ENCODE measurements at places on chromosomes 6 and 20.

GRCh38 chr20:62878244-62879038 is 16.8 kb upstream of the TCFL5 start:
- DNase-seq = no peak

GRCh38 chr6:169701311-169701953 is 397 bp downstream of the WDR27 start:
- DNase-seq = peak; percentile 50

DNA sequence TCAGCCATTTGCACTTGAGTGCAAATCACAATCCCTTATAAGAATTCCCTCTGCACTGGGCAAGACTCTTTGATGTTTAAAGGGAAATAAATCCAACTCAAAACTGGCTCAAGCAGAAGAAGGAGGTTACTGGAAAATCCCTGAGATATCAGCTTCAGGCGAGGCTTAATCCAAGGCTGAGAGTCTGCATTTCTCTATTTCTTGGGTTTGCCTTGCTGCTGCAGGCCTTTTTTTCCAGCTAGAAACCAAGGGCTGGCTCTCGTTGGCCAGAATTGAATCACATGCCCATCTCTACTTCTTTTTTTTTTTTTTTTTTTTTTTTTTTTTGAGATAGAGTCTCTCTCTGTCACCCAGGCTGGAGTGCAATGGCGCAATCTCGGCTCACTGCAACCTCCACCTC is 11.7 kb downstream of the HCK start:
- no peak for DNase-seq

DNA sequence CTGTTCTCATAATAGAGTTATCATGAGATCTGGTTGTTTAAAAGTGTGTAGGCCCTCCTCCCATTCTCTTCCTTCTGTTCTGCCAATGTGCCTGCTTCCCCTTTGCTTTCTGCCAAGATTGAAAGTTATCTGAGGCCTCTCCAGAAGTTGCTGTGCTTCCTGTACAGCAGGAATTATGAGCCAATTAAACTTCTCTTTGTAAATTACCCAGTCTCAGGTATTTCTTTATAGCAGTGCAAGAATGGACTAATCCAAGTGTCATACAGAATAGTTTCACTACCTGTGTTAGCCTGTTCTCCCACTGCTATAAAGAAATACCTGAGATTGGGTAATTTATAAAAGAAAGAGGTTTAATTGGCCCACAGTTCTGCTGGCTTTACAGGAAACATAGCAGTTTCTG is 100.0 kb downstream of the CD24 start:
- no peak for DNase-seq

DNA sequence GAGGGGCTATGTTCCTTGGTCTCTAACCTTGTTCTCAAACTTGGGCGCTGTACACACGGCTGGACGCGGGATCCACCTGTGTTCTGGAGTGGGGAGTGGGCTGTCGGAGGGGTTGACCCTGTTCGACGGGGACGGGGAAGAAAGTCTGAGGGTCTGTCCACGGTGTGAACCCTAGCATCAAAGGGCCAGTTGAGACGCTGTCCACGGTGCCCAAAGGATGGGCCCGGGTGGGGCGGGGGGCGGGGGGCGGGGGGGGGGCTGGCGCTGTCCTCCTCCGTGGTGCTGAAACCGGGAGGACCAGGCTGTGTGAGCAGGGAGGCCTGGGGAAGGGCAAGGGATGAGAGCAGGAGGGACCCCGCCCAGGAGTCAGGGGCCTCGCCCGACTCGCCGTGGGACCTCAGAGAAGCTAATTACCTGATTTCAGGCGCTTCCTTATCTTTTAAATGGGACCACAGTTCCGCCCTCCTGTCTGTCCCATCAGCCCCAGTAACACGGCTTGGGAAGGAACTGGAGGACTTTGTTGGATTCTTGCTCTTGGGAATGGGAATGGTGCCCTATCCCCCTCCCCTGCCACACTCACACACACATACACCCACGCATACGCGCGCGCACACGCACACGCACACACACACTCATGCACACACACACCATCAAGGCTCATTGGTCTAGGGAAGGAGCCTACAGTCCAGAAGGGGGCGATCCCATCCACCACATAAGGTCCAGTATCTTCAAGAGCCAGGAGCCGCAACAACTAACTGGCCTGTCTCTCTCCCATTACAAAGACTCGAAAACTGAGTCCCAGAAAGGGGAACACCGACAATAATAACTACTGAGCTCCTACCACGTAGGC is 1.0 kb upstream of the VSTM2L start:
- DNase-seq = peak; percentile 29

DNA sequence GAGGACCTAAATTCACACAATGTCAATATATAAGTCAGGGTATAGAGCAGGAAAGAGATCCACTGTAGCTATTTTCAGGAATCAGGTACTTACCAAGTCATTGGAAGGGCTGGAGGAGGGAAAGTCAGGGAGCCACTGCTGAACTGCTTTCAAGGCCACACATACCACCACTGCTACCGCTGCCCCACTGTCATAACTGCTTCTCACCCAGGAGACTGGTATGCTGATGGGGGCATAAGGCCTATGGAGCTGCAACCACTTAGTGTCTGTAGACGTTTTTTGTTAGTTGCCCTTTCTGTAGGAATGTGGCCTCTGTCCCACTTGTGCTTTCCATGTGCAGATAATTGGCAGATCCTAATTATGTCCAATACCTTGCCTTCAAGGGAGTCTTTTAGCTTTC is 5.4 kb downstream of the SMAP1 start:
- no peak for DNase-seq

- no peak for DNase-seq
Observed at GRCh38 chr6:149559389-149559788, 6.8 kb upstream of the GINM1 start.

DNA sequence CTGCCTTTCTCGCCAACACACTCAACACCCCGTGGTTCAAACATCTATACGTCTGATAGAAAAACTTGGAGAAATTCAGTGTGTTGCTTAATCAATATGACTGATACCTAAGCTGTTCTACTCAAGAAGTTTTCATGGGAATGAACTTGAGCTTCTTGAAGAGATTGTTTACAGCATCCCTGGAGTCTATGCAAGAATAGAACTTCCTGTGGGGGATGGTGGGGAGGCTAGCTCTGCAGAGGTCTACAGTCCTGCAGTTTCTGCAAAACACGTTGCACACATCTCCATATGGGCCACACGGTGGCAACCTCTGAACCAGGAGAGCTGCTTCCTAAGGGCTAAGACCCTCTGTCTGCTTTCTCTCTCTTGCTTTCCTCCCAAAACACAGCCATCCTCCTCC is 32.7 kb upstream of the FANCE start:
- no peak for DNase-seq

DNA sequence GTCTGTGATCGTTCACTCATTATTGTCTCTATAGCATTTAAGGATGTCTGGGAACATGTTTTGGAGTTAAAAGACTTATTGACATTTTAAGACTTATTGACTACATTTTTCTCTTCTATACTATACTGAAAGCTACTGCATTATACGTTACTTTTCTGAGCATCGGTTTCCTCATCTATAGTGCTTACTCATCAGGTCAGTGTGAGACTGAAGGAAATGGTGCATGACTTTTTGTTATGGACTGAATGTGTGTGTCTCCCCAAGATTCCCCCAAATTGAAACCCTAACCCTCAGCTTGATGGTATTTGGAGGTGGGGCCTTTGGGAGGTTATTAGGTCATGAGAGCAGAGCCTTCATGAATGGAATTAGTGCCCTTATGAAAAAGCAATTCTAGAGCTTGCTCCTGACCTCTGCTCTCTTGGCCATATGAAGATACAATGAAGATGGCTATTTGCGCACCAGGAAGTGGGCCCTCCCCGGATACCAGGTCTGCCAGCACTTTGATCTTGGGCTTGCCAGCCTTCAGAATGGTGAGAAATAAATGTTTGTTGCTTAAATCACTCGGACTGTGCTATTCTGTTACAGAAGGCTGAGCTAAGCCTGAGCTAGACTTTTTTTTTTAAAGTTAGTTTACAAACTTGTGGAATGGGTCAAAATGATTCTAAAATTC is 243.7 kb upstream of the RREB1 start:
- no peak for DNase-seq

- DNase-seq = no peak
Observed at GRCh38 chr20:52978851-52979250, 6.7 kb downstream of the TSHZ2 start.

DNA sequence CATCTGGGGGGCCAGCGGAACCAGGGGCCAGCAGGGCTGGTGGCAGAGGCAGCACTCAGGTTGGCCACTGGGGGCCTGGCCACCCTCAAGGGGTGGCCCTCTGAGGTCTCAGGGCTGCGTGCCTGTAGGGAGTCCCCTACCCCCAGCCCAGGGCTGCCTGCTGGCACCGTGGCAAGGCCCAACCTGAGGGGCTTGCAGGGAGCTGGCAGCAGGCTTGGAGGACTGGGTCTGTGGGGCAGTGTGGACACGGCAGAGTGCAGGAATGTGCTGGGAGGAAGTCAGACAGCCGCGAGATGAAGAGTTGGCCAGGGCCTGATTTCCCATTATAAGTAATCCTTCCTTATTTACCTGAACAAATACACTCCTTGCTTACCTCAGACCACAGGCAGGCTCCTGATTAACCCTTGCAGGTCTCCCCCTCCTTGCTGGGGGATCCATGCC is at the start of gene SPDEF:
Gene SPDEF (minus strand): TSS at position 299 of the 441 bp plus-strand sequence. CDS start 11,874 bp downstream, outside the sequence.
- no peak for DNase-seq

- DNase-seq = peak; percentile 6
Observed at GRCh38 chr6:9398071-9398766, 962.9 kb upstream of the SLC35B3 start.

DNA sequence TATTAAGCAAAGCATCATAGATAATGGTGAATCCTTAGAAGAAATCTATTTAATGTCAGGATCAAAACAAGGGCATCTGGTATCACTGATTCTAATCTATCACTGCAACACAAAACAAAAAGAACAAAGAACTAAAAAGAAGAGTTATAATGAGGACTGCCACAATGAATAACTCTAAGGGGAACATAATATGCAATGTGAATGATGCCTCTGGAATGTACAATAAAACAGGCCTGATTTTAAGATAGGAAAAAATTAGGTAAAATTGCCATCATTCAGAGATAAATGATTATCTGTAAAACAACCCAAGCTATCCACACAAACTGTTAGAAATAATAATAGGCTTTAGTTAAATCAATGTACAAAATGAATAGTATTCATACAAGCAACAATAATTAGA is 936.7 kb upstream of the CITED2 start:
- DNase-seq = peak; percentile 13

GRCh38 chr6:54244430-54244829 is 63.8 kb upstream of the TINAG start:
- no peak for DNase-seq

DNA sequence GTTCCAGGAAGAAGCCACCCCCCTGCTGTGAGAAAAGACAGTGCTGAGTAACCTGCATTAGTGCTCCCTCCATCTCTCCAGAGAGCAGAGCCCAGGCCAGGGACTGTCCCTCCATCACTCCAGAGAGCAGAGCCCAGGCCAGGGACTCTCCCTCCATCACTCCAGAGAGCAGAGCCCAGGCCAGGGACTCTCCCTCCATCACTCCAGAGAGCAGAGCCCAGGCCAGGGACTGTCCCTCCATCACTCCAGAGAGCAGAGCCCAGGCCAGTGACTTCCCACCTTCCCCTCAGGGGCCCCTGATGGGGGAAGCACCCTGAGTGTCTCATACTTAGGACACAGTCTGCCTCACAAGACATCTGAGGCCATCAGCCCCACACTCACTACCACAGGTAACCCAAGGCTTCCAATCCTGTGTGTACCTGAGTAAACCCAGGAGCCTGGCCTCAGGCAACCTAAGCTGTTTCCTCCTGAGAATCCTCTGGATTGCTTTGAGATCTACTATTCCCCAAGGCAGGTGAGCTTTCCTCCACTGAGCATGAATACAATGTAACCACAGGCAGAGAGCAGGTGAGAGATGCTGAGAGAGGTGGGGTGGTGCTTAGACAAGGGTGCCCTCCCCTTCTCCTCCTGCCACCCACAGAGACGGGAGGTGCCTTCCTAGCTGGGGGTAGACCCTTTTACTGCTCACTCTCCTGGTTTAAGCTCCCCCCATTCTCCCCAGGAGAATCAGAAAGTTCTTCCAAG is 4.9 kb downstream of the TBXT start:
- no peak for DNase-seq

DNA sequence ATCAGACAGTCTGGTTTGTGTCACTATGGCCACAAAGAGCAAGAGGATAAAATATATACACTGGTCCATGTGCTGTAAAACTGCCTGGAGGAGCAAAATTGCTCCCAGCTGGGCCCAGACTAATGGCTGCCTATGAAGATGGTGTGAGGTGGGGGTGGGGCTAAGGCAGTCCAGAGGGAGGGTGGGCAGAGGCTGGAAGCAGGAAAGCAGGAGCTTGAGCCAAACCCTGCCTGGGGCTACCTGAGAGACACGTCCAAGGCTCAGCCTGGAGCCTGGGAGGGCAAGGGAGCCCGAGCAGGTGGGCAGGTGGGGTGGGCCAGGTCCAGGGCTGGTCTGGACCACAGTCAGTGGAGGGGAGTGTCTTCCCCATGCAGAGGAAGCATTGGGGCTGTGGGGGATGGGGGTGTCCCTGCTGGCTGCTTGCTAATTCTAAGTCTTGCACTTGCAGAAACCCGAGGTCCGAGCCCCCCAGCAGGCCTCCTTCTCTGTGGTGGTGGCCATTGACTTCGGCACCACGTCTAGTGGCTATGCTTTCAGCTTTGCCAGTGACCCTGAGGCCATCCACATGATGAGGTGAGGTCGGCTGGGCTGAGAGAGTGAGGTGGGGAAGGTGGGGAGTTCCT is 9.5 kb downstream of the HSPA12B start:
- DNase-seq = no peak

GRCh38 chr6:2909718-2910117 is 6.6 kb upstream of the SERPINB9 start:
- no peak for DNase-seq

DNA sequence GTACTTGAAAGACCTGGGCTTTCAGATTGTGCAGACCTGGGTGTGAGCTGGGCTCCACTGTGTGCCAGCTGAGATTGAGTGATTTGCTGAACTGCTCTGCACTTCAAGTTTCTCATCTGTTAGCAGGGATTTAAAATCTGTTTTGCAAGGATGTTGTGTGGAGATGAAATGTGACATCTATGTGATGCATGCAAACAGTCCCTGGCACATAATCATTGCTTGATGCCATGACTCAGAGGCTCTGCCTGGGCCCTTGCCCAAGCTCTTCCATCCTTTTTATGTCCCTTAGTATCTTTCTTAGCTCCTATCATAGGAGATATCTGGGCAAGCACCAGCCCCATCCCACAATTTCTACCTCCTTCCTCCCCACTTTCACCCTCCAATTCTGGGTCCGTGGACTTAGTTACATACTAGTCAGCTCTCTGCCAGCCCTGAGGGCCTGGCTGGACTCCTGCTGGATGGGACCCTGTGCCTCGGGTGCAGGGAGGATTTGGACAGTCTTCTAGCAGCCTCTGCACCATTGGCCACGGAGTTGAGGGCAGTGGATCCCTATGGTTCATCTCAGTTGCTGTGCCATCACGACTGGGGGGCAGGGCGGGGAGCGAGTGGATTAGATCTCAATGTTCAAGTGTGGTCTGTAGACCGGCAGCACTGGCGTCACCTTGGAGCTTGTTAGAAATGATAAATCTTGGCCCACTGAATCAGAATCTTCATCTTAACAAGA is 103.6 kb downstream of the MAP3K7 start:
- DNase-seq = no peak

GRCh38 chr6:22570185-22570551 is 802 bp downstream of the HDGFL1 start:
- no peak for DNase-seq

GRCh38 chr20:37598575-37599342 is 71.1 kb upstream of the BLCAP start:
- DNase-seq = peak; percentile 82

Measured in NCI-H2171 treated with DMSO at 0.1 percent for 48 hours (cell line).